ENCODE measurements at places on chromosomes 2 and 18.

DNA sequence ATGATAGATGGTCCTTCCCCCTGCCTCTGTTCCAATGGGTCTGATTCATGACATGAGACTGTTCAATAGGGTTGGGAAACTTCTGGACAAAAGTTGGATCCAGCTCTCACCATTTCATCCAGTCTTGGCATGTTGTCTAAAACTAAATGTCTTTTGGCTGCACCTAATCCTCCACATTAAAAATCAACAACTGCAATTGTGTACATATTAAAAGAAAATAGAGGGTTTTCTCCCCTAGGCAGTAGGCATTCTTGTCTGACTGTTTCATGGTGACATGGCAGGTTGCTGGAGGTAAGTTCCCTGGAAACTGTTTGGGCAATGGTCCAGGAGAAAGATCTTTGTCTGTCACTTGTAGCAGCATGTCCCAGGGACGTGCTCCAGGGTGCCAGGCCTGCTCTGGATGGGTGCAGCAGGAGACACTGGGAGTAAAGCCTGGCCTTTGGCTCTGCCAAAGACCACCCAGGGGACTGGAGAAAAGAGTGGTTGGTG, 135.8 kb downstream of the TCF4 start:
- DNase-seq = no peak

DNA sequence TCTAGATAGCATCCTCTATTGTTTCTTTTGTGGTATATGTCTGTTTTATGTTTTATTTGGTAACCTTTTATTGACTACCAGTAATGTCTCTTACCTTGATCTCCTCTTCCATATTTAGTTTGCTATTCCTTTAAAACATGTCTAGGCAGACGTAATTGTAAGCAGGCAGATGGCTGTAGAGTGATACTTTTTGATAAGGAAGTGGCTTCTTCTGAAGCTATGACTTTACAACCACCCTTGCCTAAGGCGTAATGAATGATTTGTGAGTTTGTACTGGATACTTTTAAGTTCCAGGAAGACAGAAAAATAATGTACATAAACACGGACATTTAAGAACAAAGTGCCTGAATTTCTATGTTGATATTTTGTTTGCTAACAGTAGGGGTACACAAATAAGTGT, 85.6 kb downstream of the ZNF804A start:
- DNase-seq = no peak

DNA sequence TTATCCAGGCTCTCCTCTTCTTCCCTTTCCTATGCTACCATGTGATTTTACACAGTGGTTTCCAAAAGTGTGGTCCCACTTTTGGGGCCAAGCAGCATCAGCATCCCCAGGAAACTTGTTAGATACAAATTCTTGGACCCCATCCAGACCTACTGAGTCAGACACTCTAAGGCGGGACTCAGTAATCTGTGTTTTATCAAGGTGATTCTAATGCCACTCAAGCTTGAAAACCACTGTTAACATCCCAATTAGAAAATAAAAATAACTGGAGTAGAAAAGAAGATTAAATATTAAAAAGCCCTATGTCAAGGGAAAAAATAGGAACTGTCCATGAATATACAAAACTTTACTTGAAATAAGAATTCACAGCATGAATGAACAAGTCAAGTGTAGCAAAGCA, 10.8 kb downstream of the DSG2 start:
- DNase-seq = no peak

DNA sequence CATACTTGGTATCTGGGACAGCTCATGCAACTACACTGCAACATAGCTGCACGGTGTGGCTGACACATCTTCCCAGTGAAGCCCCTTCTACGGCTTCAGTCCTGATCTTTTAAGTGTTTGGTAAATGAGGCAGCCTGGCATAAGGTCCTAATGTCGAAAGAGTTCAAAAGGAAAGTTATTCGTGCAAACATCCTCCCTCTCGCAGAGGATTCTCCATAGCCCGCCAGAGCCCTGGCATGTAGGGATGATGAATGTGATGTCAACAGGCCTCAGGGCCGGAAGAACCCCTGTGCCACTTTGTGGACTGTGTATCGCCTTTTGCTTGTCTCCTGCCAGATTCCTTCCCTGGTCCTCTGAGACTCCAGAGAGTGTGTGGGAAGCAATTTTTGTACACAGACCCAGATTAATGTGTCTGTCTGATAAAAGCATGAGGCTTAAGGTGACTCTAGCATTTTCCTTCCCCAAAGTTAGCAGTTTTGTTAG, 88.5 kb downstream of the SOCS6 start:
- DNase-seq = no peak

DNA sequence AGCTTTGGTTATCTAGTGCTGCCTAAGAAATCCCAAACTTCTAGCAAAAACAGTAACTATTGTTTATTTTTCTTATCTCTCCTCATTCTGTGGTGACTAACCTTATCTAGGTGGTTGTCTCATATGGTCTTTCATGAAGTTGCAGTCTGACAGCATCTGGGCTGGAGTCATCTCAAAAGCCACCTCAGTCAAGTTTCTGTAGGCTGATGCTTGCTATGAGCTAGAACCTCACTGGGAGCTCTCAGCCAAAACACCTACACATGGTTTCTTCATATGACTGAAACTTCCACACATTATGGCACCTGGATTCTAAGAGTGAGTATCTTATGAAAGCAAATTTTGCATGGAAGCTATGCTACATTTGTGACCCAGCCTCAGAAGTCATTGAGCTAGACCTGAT, 596.4 kb upstream of the VRK2 start:
- peak; percentile 8 for DNase-seq

GRCh38 chr2:114022360-114023085, 132.6 kb downstream of the ACTR3 start:
- peak; percentile 44 for DNase-seq

Data from hepatic stellate cell (primary cell).